Muscle of back (tissue), 13 donors: ENCODE measurements at places on chromosomes 12 and 14. TPM values are rescaled to one million over a fixed set of nuclear protein-coding genes. Genes with fewer than 3 reads are reported as not detected.

The FOS gene
- 1,004 TPM for polyA plus RNA-seq

GRCh38 chr14:67241411-67242167, at the start of gene PALS1:
Gene PALS1, plus strand, starts transcription at chr14:67241435. Its CDS starts 37,736 bp downstream, at chr14:67279171.
- DNase-seq: no peak

GRCh38 chr12:109531411-109531810, 41.9 kb downstream of the MMAB start:
- no peak for DNase-seq

The TAS2R9 gene
- not detected for polyA plus RNA-seq

- DNase-seq: no peak
Measured at GRCh38 chr14:69880893-69881292, 1.7 kb downstream of the SMOC1 start.

DNA sequence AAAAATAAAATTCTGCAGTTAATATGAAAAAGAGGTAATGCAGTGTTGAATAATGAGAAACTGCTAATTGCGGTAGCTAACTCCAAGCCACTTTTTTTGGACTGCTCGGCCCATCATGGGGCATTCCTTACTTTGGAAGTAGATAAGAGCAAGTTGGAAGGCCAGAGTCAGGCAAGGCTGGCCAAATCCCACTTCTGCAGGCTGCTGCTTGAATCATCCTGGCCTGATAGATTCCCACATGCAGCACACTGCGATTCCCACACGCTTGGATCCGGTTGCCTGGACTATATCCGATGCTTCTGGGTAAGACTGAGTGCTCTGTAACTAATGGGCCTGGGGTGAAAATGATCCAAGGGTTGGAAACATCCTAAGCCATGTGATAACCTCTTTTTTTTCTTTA, 10.6 kb downstream of the EIF2B2 start:
- DNase-seq: no peak

The BIN2 gene
- polyA plus RNA-seq: 12.4 TPM

The CAPS2 gene
- 1.7 TPM for polyA plus RNA-seq

The PMCH gene
- polyA plus RNA-seq: not detected
